Bronchial epithelial cell (primary cell): ENCODE measurements at places on chromosomes 12 and 14.

- DNase-seq: no peak
Measured at GRCh38 chr12:116288735-116289134, 11.2 kb upstream of the MED13L start.

DNA sequence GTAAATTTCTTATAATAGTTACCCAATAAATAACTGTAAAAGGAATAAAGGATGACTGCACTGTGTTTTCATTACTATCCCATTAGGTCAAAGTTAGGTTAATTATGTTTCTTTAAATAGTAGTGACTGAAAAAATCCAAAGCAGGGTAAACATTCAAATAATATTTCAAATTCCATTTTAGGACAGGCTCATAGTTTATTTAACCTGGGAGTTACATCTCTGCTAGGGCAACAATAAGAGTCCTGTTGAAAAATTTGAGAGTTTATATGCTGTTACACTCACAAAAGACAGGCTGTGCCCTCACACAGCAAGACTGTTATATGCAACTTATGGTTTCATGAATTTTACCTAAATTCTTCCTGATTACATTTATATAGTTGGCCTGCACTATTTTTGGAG is 8.0 kb downstream of the ERP27 start:
- no peak for DNase-seq

- DNase-seq: no peak
Measured at GRCh38 chr14:72126561-72126960, 194.3 kb downstream of the RGS6 start.

DNA sequence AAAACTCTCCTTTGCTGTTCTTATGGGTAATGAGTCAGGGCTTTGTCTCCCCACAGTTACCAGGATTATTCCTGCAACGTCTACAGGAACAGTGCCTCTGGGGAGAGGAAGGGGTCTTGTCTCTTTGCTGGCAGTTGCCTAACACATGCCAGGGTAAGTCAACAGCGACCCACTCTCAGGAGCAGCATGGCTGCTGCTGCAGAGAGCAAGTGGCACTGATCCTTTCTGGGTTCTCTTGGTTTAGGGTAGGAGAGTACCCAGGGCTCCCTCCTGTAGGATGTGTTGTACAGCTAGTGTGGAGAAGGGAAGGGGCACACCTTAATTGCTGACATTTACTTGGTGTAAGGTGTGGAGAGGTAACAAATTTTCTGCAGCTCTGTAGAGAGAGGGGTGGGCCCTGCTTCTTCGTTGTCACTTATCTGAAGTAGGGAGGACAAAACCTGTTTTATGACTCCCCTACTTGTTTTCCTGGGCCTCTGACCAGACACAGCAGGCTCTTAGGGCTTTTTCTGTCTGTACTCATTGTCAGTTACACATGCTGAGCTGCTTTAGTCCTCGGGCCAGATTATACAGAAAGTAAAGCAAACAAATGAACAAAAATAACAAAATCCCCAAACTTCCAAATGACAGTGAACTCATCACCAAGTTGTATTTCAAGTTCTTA is 168.2 kb downstream of the ACSS3 start:
- no peak for DNase-seq

GRCh38 chr12:122205053-122205925 is 1.8 kb downstream of the B3GNT4 start:
- no peak for DNase-seq

GRCh38 chr12:81255456-81255855 is 177.6 kb downstream of the ACSS3 start:
- no peak for DNase-seq

DNA sequence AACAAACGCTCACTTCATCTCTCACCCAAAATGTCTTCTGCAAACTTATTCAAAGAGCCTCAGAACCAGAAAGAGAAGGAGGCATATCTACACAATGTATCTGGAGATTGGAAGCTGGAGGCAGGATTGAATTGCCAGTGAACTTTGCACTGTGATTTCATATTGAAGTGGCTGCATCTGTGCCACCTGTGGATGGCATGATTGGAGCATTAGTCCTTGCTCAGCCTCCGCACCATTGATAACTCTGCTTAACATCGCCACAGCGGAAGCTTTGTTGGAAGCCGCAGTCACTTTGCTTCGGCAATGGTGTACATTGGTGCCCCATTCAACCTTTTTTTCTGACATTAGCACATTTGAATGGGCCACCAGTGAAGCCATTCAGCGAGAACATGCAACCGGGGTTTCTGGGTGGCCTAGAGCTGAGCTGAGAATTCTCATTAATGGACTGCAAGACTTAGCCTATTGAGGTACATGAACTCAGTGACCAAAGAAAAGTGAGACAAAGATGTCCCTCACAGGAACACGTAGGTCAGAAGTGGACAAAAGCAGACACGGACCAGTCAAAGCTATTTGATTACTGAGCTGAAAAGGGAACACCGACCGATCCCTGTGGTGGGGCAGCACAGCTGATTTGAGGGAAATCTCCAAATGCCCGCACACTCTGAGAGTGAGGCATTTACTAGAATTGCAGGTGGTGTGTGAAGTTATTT is 130.4 kb downstream of the BRMS1L start:
- DNase-seq: no peak

DNA sequence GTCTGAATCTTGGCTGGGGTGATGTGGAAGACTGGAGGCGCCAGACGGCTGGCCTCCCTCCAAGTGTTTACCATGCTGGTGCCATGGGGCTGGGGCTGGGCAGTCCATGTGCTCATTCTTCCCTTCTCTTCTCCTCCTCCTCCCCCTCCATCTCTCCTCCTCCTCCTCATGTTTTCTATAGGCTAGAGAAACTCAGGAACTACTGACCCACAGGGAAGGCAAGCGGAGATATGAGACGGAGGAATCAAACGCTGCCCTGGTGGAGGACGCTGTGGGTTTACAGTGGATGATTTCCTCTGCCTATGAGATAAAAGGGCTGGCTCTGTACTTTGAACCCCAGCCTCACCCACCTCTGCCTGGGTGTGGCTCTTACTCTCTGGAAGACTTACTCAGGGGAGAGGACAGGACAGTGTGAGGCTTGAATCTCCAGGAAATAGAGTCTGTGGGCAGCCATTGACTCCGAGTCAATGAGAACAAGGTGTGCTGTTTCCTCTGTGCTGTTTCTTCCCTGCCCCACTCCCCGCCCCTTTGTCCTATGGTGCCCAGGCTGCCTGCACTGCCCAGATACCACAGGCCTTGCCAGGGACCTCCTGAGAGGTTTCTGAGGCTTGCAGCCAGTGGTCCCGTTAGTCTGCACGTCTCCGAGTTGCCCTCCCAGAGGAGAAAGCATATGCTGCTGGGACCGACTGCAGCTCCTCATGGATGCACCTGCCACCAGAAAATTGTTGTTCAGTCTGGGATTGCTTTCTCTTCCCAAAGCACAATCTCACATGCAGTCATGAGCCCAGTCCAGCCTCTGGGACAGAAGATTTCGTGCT is 132.6 kb upstream of the ARHGAP5 start:
- DNase-seq: no peak

DNA sequence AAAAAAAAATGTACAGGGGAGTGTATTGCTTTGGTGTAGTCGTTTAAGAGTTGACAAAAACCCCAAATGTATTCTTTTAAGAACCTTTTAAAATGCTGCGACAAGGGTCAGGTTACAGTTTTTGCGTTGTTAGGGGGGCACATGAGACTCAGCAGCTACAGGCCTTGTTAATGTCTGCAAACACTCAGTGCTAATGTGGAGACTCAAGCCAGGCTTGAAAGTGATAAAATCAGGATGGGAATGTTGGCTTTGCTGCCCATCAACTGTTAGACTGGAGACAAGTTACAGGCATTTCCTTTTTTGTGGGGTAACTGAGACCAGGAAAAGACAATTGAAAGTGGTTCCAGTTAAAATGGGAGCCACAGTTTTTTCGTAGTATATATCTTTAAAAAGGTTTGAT is 84.8 kb downstream of the PRKCH start:
- no peak for DNase-seq

- peak; percentile 18 for DNase-seq
Measured at GRCh38 chr12:32089586-32089985, 17.1 kb upstream of the BICD1 start.

GRCh38 chr12:7709969-7710675 is 1.1 kb upstream of the DPPA3 start:
- no peak for DNase-seq

DNA sequence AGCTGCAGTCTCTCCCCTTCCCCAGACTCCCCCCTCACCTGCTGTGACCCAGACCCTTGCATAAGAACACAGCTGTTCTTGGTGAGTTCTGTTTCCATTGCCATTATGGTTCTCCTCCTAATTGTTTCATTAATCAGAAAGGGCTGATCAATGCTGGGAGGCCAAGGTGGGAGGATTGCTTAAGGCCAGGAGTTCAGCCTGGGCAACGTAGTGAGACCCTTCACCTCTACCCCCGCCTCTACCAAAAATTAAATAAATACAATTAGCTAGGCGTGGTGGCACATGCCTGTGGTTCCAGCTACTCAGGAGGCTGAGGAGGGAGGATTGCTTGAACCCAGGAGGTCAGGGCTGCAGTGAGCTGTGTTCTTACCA is 17.2 kb upstream of the FAIM2 start:
- no peak for DNase-seq

DNA sequence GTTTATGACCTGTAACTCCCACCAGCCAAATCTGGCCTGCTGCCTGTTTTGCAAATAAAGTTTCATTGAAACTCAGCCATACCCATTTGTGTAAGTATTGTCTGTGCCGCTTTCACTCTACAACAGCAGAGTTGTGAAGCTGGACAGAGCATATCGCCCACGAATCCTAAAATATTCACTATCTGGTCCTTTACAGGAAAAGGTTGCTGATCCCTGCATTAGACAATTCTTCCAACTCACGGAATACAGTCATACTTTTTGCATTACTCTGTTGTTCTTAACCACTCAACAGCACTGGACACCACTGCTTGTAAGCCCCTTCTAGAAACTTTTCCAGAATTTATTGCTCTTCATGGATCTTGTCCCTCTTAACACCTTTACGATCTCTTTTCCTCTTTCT is 435.4 kb downstream of the EGLN3 start:
- no peak for DNase-seq

- DNase-seq: no peak
Measured at GRCh38 chr12:64918801-64919200, 94.4 kb downstream of the TBC1D30 start.

DNA sequence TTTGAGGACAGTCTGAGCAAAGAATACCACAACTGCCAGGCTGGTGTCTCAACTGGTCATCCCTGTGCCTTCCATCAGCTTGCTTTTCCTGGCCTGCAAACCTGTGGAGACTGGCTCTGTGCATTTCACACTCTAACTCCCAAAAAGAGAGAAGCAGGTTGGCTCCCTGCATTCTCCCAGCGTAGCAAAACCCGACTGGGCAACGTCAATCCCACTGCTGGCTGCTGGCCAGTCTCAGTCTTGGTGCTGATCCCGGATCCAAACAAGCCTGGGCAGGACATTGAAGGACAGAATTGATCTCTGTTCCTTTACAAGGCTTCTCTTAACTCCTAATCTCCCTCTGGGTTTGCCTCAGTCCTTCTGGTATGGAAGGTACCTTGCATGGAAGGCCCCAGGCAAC is 65.4 kb downstream of the FZD10 start:
- peak; percentile 59 for DNase-seq

- DNase-seq: no peak
Measured at GRCh38 chr12:32155041-32155440, 48.4 kb downstream of the BICD1 start.

- DNase-seq: no peak
Measured at GRCh38 chr12:111309584-111309983, 59.3 kb downstream of the PHETA1 start.

GRCh38 chr12:69583203-69583602 is 2.1 kb upstream of the CCT2 start:
- peak; percentile 33 for DNase-seq

GRCh38 chr14:74984236-74985027 is 18.3 kb upstream of the EIF2B2 start:
- no peak for DNase-seq

DNA sequence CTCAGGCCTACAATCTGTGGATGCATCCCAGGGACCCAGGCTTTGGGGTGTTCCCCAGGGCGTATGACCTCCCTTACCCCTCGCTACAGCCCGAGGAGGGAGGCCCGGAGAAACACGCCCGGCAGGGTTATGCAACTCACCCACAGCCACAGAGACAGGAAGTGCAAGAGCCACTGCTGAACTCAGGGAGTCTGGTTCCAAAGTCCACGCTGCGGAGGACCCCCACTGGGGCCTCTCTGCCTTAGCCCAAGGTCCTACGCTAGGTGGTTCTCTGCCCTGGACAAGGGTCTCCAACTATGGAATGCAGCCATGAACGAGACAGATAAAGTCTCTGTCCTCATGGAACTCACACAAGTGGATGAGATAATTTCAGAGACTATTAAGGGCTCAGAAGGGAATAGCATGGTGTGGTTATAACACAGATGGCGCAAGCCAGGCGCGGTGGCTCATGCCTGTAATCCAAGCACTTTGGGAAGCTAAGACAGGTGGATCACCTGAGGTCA is 11.3 kb downstream of the SCARB1 start:
- DNase-seq: peak; percentile 17

- no peak for DNase-seq
Measured at GRCh38 chr14:101705733-101706508, 55.6 kb upstream of the PPP2R5C start.

- DNase-seq: no peak
Measured at GRCh38 chr14:50072395-50072794, 44.0 kb downstream of the VCPKMT start.

GRCh38 chr12:104852896-104853295 is 105.2 kb downstream of the SLC41A2 start:
- DNase-seq: no peak
